ENCODE measurements at places on chromosomes 16 and 17.
A peak's percentile ranks its signal among the peaks of the same experiment; 100 is the strongest.

GRCh38 chr17:51672065-51672464 lies 411.7 kb downstream of the UTP18 start:
- no peak for DNase-seq

DNA sequence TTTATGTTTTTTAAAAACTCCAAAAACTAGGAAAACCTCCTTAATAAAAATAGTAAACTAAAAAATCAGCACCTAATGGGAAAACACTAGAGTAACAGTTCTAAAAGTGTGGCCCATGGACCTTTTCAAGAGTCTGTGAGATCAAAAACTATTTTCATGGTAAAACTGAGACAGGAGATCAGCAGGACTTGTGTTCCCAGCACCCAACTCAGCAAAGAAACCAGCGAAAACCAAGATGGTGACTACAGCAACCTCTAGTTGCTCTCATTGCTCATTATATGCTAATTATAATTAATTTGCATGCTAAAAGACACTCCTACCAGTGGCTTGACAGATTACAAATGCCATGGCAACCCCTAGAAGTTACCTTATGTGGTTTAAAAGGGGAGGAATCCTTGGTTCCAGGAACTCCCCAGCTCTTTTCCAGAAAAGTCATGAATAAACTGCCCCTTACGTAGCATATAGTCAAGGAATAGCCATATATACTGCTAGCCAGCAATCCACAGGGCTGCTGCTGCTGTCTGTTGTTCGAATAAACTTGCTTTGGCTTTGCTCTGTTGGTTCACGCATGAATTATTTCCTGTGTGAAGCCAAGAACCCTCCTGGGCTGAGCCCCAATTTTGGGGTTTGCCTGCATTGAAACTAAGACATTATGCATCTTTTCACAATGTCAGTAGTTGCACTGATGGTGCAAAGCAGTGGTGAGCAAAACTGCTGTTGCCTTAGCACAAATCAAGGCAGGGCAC lies 12.4 kb downstream of the CMTR2 start:
- DNase-seq, result no peak

GRCh38 chr16:28261942-28262341 lies 30.4 kb upstream of the SBK1 start:
- DNase-seq, result no peak

DNA sequence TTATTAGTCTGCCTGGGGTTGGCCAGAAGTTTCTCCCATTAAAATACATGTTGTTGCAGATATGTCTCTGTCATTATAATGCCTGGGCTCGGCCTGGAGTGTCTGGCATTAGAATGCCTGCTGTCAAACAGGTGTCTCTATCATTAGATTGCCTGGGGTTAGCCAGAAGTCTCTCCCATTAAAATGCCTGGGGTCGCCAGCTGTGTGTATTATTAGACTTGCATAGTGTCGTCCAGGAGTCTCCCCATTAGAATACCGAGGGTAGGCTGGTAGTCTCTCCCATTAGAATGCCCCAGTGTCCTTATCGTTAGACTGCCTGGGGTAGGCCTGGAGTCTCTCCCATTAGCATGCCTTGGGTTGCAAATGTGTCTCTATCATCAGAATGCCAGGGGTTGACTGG lies 2270.8 kb downstream of the TP53TG3F start:
- no peak for DNase-seq

- DNase-seq, result no peak
These were observed 11.2 kb downstream of the MYH10 start for GRCh38 chr17:8619294-8619693.

GRCh38 chr17:50146927-50147665 lies 3.4 kb downstream of the PPP1R9B start:
- DNase-seq, result no peak

DNA sequence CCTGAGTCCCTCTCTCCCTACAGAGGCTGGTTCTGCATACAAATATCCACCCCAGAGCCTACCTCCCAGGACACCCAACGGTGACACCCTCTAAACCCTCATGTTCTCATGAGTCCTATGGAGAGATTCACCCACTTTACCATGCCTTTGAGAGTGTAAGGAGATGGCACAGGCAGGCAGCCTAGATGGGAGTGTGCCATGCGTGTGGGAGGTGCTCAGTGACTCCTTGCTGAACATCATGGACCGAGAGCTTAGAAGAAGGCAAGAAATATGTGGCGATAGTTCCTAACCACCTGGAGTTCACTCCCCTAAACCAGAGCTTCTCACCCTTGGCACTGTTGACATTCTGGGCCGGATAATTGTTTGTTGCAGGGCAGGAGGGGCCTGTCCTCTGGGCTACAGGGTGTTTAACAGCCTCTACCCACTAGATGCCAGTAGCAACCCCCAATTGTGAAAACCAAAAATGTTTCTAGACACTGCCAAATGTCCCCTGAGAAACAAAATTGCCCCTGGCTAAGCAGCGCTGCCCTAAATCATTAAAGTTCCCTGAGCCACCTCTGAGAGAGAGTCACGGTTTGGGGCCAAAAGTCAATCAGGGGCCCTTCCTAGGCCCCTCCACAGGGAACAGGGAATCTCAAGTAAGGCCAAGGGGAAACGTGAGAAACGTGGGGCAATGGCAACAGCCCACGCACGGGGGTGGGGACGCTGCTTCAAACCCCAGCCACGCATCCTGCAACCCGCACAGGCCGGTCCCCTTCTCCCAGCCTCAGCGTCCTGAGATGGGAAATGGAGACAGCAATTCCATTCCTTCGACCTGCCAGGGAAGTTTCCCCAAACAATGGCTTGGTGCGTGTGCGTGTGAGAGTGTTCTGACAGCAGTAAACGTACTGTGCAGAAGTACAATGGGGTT lies 66.8 kb downstream of the C16orf78 start:
- no peak for DNase-seq

DNA sequence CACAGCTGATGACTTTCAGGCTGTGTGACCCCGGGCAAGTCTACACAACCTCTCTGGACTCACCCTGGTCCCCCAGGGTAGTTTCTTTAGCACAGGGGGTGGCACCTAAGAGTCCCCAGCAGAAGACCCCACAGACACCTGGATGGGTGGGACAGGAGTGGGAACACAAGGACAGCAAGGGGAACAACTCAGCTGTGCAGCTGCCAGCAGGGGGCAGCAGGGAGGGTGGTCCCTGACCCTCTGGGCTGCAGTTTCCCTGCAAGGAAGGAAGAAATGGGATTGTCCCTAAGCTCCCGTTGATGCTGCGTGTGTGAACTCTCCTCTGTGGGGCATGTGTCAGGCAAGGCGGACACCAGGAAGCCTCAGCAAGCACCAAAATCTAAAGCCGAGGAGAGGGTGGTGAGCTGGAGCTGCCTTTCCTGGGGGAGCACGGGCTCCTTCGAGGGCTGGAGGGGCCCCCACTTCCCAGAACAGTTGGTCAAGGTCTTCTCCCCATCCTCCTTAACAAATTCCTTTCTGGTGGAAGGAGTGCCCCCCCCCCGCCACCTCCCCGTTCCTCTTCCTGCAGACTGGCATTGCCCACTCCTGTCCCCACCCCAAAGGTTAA lies 24.1 kb upstream of the CDH5 start:
- DNase-seq, result peak; percentile 52

DNA sequence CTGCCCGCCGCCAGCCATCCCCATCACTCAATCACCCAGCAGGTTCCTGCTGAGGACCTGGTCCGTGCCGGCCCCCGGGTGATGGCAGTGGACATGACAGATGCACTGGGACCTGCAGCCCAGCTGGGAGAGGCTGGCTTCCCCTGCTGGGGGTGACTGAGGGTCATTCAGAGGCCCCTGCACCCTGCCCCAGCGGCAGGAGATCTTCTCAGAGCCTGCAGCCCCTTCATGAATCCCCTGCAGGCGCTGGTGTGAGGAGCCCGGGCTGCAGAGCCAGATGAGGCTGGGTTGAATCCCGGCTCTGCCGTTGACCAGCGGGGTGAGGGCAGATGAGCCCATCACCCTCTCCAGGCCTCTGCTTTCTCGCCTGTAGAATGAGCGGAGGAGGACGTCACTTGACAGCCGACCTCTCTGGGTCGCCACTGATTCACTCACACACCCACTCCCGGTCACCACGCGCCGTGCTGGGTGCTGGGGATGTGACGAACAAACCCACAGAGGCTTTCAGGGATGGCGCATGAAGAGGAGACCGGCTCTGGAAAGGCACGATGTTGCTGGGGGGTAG lies 95.2 kb upstream of the CIBAR2 start:
- DNase-seq, result no peak

- no peak for DNase-seq
These were observed 136.5 kb downstream of the CMIP start for GRCh38 chr16:81581107-81581506.

GRCh38 chr16:50616883-50617645 lies 64.0 kb downstream of the SNX20 start:
- DNase-seq, result no peak

- DNase-seq, result no peak
These were observed 530 bp downstream of the NAA60 start for GRCh38 chr16:3444032-3444388.

DNA sequence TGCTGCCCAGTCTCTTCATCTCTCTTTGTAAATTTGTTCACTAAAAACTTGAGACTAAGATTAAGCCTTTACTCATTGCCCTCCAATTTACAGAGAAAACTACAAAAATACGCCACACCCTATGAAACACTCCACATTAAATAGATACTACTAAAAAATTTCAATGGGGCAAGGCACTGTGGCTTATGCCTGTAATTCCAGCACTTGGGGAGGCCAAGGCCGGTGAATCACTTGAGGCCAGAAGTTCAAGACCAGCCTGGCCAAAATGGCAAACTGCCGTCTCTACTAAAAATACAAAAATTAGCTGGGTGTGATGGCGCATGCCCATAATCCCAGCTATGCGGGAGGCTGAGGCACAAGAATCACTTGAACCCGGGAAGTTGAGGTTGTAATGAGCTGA lies 3.8 kb downstream of the UBE2O start:
- DNase-seq, result no peak

GRCh38 chr16:73384506-73385089 lies 336.7 kb upstream of the ZFHX3 start:
- no peak for DNase-seq

- no peak for DNase-seq
These were observed 944 bp upstream of the MARF1 start for GRCh38 chr16:15643946-15644250.

- DNase-seq, result no peak
These were observed 57.4 kb upstream of the MRTFB start for GRCh38 chr16:14013571-14014283.

GRCh38 chr17:60049936-60050335 lies 28.8 kb downstream of the HEATR6 start:
- no peak for DNase-seq

- DNase-seq, result peak; percentile 40
These were observed 949 bp upstream of the SPAG7 start for GRCh38 chr17:4968486-4969046.

- no peak for DNase-seq
These were observed 2.2 kb upstream of the PELP1 start for GRCh38 chr17:4706121-4706520.

DNA sequence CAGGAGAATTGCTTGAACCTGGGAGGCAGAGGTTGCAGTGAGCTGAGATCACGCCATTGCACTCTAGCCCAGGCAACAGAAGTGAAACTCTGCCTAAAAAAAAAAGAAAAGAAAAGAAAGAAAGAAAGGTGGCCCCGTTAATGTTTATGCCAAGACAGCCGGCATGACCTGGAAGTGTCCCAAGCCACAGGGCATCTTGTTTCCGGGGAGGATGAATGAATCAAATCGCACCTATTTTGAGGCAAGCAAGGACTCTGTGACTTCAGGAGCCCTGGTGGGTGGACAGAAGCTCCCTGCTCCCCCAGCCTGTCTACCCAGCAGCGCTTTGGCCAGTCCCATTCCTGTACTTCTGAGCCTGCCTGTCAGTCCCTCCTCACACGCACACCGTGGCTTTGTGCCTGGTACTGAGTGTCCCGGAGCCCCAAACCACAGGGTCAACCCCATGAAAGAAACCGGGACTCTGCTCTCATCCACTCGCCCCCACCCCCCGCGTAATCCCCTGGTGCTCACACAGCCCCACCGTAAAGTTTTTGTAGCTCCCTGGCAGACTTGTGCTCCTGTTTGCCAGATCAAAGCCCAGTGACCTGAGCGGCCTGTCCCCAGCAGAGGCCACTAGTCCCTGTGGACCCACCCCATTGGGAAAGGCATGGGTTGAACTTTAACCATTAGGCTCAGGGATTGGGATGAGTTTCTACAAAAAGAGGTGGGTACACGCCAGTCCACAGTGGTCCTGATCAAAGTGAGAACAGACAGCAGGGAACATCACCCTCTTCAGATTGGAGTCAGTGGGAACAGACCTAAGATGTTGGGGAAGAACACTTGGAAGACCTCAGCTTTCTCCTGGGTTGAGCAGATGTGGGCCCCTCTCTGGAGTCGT lies 19.3 kb downstream of the CD2BP2 start:
- no peak for DNase-seq

- no peak for DNase-seq
These were observed 152.7 kb downstream of the SALL1 start for GRCh38 chr16:50998411-50998810.

- no peak for DNase-seq
These were observed 645.3 kb downstream of the WWOX start for GRCh38 chr16:78744796-78745107.

- DNase-seq, result no peak
These were observed 33.3 kb downstream of the STAT5A start for GRCh38 chr17:42321555-42321954.

DNA sequence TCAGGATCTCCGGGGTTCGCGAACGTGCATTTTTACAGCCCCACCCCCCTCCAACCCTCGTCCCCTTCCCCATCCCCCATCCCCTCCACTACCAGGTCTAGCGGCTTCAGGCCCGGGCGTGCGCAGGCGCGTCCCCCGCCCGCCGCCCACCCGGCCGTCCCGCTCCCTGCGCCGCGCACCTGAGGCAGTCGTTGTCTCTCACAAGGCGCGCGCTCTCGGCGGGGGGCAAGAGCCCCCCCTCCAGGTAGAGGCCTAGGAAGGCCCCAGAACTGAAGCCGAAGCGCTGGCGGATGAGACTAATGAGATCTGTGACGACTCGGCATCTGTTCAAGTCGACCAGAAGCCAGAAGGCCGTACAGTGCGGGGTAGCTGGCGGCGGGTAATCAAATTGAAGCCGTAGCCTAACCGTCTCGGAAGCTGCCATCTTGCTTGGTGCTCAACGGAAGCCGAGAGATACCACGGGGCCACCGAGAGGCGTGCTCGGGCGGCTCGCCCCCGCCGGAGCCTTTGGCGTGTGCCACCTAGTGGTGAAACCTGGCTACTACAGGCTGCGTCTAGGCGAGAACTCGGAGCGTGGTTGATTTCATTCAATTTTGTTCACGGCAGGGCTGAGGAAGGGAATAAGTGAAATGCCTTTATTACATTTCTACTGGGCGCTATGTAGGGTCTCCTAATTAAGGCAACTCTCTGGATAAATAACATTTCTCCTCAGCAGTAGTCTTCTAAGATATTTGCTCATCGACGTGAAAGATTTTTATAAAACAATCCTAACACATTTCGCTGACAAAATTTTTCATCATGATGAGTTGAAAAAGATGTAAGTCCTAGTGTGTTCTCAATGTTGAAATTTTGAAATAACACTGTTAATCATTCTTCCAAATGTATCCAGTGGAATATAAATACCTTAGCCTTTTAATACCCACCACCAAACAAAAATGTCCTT lies at the start of gene COIL:
Gene COIL (minus strand): TSS at position 455 of the 943 bp plus-strand sequence. CDS start 31 bp downstream, at position 424.
- peak; percentile 93 for DNase-seq

Data from GM13977 (cell line).